Mesenchymal stem cell (in vitro differentiated cells and primary cell): ENCODE measurements at places on chromosomes 2 and 18.

DNA sequence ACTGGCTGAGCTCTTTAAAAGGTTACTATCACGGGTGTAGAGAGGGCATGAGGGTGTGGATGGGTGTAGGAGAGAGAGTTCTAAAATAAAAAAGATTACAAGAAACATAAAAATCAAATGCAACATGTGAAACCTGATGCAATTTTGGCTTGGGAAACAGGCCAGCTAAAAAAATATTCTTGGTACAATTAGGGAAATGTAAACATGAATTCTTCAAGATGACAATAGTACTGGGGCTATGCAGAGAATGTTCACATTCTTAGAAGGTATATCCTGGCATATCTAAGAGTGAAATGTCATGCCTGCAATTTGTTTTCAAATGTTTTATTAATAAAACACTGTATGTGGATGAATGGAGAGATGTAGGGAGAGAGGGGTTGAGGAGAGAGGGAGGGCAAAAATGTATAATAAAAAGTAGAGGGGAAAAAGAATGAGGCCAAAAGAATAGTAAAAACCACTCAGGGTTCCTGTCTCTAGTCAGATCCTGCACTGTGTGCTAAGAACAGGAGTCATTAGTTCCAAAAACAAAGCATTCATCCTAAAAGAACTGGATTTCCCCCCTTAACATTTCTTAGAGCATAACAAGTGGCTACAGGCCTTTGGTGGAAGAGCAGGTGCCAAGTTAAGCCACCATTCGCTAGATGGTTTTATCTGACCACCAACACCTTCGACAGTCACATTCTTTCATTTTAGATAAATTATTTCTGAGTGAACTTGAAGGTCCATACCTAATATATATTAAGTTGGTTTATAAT lies 77.3 kb downstream of the LPIN2 start:
- H3K36me3 ChIP-seq, result peaks cover 87% of the 10 kb centered on the region
- no peak overlapping the region for H3K4me3 ChIP-seq
- no peaks in the 10 kb centered on the region for H3K27me3 ChIP-seq
- DNase-seq, result no peak
- no peak overlapping the region for H3K27ac ChIP-seq

DNA sequence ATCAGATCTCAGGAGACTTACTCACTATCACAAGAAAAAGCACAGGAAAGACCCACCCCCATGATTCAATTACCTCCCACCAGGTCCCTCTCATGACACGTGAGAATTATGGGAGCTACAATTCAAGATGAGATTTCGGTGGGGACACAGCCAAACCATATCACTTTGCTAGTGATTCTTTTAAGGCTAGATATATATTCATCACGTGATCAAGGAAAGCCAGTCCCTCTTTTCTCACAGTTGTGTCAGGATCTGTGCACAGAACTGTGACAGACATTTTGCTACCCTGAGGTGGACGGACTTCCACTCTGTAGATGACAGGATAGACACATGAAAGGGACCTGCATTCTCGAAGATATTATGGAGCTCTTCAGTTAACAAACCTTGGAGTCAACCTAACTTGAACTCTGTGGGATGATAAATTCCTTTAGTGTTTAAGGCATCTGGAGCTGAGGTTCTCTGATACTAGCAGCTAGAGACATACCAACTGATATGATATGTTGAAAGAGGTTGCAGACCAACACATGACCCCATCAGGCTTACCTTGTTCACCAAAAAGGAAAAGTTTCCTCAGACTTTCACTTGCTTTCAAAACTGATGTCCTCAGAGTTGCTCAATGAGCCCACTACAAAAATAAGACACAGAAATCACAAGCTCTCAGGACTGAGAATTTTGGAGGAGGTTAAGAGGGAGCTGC lies 66.3 kb upstream of the SCG2 start:
- DNase-seq, result peak; percentile 43
- no peak overlapping the region for H3K4me3 ChIP-seq
- H3K27ac ChIP-seq, result no peak overlapping the region
- peaks cover 1% of the 10 kb centered on the region for H3K4me1 ChIP-seq
- no peaks in the 10 kb centered on the region for H3K27me3 ChIP-seq

- no peaks in the 10 kb centered on the region for H3K4me1 ChIP-seq
- H3K27me3 ChIP-seq, result no peaks in the 10 kb centered on the region
- H3K4me3 ChIP-seq, result peak overlapping the region; percentile 45
- no peak overlapping the region for H3K27ac ChIP-seq
- no peak for DNase-seq
Measured at GRCh38 chr2:55888936-55889335, 34.6 kb downstream of the EFEMP1 start.

- no peak overlapping the region for H3K27ac ChIP-seq
- H3K4me1 ChIP-seq, result no peaks in the 10 kb centered on the region
- H3K4me3 ChIP-seq, result no peak overlapping the region
- no peaks in the 10 kb centered on the region for H3K27me3 ChIP-seq
- no peaks in the 10 kb centered on the region for H3K36me3 ChIP-seq
Measured at GRCh38 chr18:28863396-28863795, 686.5 kb upstream of the CDH2 start.

DNA sequence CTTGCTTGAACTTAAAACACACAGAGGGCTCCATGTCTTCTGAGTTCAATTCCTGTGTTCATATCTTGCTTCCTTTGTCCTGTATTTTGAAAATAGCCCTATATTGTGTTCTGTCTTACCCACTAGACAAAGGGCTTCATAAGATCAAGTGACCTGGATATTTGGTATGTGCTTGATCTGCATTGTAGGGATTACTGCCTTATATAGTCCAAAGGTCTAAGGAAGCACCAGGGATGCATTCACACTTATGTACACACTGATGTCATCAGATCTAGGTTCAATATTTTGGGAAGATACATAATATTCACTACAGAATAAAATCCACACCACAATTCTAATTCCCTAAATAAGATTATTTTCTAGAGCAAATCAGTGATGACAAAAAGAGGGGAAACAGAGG lies 278.0 kb upstream of the KYNU start:
- H3K36me3 ChIP-seq, result no peaks in the 10 kb centered on the region
- no peak overlapping the region for H3K27ac ChIP-seq
- no peak overlapping the region for H3K4me3 ChIP-seq
- no peak for DNase-seq
- H3K27me3 ChIP-seq, result no peaks in the 10 kb centered on the region

DNA sequence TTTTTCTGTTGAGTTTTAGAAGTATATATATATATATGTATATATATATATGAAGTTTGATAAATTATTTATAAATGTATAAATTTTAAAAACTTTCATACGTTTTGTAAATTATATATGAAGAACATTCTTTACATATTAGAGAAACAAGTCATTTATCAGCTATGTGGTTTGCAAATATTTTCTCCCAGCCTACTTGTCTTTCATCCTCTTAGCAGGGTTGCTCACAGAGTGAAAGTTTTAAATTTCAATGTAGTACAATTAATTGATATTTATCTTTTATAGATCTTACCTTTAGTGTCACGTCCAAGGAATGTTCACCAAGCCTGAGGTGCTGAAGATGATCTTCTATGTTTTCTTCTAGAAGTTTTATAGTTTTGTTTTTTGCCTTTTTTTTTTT lies 78.3 kb upstream of the HS6ST1 start:
- peak overlapping the region; percentile 99 for H3K27ac ChIP-seq
- no peaks in the 10 kb centered on the region for H3K36me3 ChIP-seq
- H3K4me1 ChIP-seq, result peaks cover 13% of the 10 kb centered on the region
- no peaks in the 10 kb centered on the region for H3K27me3 ChIP-seq

GRCh38 chr18:56448751-56449150 lies 189.6 kb downstream of the TXNL1 start:
- no peaks in the 10 kb centered on the region for H3K36me3 ChIP-seq
- H3K27ac ChIP-seq, result no peak overlapping the region
- no peaks in the 10 kb centered on the region for H3K27me3 ChIP-seq
- no peak for DNase-seq
- H3K4me3 ChIP-seq, result no peak overlapping the region

DNA sequence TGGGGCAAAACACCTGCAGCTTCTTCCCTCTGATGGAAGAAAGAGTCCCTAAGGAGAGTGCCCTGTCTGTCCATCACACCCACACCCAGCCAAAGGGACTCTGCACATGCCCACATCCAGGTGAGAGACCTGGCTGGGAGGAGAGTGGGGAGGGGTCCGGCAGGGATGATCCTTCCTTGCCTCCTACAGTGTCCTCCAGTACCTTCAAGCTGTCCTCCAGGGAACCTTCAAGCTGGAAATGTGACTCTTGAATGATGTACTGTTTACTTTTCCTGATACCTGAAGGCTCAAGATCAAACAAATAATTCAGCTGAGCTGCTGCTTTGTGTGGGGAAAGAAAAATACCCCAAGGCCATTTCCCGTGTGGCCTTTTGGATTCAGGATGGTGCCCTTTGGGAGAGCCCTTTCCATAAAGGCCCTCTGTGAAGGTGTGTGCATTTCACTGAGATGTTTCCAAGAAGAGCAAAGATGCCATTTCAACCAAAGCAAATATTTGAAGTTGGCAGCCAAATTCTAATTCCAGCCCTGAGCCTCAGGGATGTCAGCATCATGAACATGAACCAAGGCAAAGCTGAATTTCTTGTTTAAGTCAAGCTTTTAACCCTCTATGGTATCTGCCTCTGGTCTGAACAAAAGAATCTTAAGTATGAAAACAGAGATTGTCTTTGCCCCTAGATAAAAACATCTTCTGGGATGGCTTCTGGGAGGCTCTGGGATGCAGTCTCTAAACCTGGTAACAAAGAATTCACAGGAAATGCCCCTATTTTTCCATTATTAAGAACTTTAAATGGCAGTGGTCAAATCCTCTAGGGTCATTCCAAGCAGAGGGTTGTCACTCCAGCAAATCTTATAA lies 11.1 kb downstream of the EVA1A start:
- peaks cover 20% of the 10 kb centered on the region for H3K4me1 ChIP-seq
- H3K36me3 ChIP-seq, result peaks cover 20% of the 10 kb centered on the region
- DNase-seq, result no peak
- H3K27ac ChIP-seq, result no peak overlapping the region
- no peak overlapping the region for H3K4me3 ChIP-seq

- DNase-seq, result peak; percentile 95
- H3K27ac ChIP-seq, result peak overlapping the region; percentile 100
- no peaks in the 10 kb centered on the region for H3K27me3 ChIP-seq
- peak overlapping the region; percentile 63 for H3K4me3 ChIP-seq
Measured at GRCh38 chr2:70086278-70086837, 919 bp upstream of the PCBP1 start.

DNA sequence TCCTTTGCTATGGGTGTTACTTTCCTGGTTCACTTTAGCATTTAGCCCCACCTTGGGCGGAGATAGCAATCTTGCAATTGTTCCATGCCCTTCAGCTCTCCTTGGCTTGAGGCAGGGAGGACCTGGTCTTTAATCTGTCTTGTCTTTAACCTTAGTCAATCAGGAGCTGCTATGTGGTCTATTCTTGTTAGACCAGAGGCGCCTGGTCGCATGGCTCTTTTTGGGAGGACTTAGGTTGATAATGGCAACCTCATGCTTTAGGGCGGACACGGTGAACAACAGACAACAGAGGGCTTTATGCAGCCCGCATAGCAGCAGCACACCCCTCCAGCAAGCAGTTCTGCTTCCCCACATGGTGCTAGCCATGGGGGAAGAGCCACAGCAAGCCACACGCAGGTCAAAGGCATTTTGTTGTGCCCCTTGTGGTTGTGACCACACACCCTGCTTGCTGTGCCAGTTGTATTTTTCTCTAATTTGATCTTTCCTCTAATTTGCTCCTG lies 17.7 kb upstream of the ZDBF2 start:
- no peak overlapping the region for H3K27ac ChIP-seq
- H3K36me3 ChIP-seq, result no peaks in the 10 kb centered on the region
- peaks cover 88% of the 10 kb centered on the region for H3K27me3 ChIP-seq

GRCh38 chr2:26326514-26326913 lies 19.4 kb upstream of the SELENOI start:
- H3K4me3 ChIP-seq, result no peak overlapping the region
- H3K4me1 ChIP-seq, result no peaks in the 10 kb centered on the region
- H3K36me3 ChIP-seq, result no peaks in the 10 kb centered on the region
- H3K27me3 ChIP-seq, result no peaks in the 10 kb centered on the region

DNA sequence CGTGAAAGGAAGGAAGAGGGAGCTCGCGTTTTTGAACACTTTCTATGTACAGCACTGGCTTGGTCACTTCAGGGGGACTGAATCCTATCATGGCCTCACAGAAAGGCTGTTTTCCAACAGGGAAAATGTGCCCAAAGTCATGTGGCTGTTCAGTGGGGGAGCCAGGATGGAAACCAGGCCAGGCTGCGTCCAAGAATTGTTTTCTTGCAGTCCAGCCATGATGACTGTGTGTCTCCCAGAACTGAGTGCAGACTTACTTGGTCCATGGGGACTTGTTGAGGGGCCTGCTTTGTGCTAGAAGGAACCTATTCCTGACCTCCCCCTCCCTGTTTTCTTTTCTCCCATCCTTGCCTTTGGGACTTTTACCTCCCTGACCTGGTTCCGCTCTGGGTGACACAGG lies 46.9 kb downstream of the EMILIN2 start:
- H3K4me1 ChIP-seq, result peaks cover 17% of the 10 kb centered on the region
- peaks cover 23% of the 10 kb centered on the region for H3K36me3 ChIP-seq
- H3K4me3 ChIP-seq, result no peak overlapping the region
- DNase-seq, result no peak
- H3K27me3 ChIP-seq, result no peaks in the 10 kb centered on the region

DNA sequence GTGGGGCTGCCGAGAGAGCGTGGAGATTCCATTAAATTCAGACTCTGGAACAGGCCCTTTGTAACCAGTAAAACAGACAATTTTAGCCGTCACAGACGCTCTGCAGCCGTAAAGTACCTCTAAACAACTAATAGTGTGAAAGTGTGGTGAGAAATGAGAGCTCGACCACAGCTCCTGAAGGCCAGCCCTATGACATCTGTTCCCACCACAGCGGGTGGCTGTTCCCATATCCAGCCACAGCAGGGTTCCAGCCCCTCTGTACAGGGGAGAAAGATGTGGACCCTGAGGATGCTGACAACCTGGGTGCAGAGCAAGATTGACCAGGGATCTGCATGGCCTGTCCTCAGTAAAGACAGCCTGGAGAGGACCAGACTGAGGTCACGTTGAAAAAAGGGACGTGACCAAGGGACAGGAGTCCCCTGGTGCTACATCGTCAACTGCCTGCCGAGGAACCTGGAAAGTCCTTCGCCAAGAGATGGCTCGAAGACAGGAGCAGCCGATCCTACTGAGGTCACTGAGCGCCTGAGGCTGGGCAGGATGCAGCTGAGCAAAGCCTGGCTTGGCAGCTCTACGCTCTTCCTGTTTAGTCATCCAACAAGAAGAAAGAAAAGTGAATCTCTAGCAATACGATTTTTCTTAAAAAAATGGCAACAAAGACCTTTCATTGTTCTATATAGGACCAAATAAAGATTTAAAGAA lies 831.7 kb downstream of the RNF144A start:
- no peaks in the 10 kb centered on the region for H3K27me3 ChIP-seq
- no peak overlapping the region for H3K27ac ChIP-seq
- no peaks in the 10 kb centered on the region for H3K36me3 ChIP-seq
- H3K4me3 ChIP-seq, result no peak overlapping the region

GRCh38 chr2:108986916-108987510 lies 2.0 kb downstream of the EDAR start:
- peaks cover 13% of the 10 kb centered on the region for H3K4me1 ChIP-seq
- H3K27me3 ChIP-seq, result peaks cover 97% of the 10 kb centered on the region

- no peaks in the 10 kb centered on the region for H3K36me3 ChIP-seq
- H3K27me3 ChIP-seq, result no peaks in the 10 kb centered on the region
- DNase-seq, result no peak
- H3K4me1 ChIP-seq, result no peaks in the 10 kb centered on the region
Measured at GRCh38 chr2:115036818-115037217, 594.4 kb downstream of the DPP10 start.

GRCh38 chr2:235960716-235961640 lies 207.2 kb downstream of the GBX2 start:
- DNase-seq, result no peak
- no peak overlapping the region for H3K4me3 ChIP-seq
- H3K27me3 ChIP-seq, result no peaks in the 10 kb centered on the region
